NCI-H1417 treated with DMSO at 0.1 percent for 48 hours (cell line): ENCODE measurements at places on chromosomes 5 and 9.

- no peak for DNase-seq
These were observed 199.4 kb downstream of the GAPVD1 start for GRCh38 chr9:125460883-125461635.

DNA sequence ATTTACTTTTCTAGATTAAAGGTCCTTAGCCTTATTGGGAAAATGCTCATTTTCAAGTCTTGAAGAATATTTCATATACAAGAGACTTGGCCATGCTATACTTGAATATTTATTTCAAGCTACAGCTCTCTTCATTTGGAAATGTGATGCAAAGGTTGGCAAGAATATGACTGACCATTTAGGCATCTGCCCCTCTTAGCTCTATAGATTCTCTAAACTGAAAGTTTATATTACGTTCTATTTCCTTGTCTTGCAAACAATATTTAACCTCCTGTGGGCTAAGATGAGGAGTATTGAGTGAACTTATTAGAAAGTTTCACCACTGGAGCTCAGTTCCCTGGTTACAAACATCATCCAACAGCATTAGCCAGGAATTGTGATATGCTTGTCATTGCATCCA, 593.1 kb downstream of the MAT2B start:
- DNase-seq: no peak

- DNase-seq: no peak
These were observed 94.2 kb downstream of the TLE4 start for GRCh38 chr9:79665931-79666330.

GRCh38 chr5:176979669-176980068, 26.9 kb downstream of the UIMC1 start:
- no peak for DNase-seq
